RPMI8226 (cell line): ENCODE measurements at places on chromosomes 7 and 10.

DNA sequence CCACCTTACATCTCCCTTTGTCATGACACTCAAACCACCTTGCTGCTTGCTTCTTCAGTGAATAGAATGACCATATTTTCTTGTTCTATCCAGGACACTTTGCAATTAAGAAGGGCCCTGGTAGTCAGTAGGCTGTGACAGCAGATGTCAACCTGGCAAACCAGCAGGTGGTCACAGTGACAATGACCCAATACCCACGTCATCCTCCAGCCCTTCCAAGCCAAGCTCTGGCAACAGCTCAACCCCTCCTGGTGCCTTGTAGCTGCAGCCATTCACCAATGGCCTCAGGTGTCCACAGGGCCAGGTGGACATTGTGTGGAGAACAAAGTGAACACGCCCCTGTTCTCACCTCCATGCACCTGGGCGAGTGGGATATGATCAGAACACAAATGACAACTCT, 87.6 kb upstream of the MACROH2A2 start:
- DNase-seq, result no peak

- peak; percentile 55 for DNase-seq
Observed at GRCh38 chr7:151851145-151851751, 25.7 kb downstream of the PRKAG2 start.

DNA sequence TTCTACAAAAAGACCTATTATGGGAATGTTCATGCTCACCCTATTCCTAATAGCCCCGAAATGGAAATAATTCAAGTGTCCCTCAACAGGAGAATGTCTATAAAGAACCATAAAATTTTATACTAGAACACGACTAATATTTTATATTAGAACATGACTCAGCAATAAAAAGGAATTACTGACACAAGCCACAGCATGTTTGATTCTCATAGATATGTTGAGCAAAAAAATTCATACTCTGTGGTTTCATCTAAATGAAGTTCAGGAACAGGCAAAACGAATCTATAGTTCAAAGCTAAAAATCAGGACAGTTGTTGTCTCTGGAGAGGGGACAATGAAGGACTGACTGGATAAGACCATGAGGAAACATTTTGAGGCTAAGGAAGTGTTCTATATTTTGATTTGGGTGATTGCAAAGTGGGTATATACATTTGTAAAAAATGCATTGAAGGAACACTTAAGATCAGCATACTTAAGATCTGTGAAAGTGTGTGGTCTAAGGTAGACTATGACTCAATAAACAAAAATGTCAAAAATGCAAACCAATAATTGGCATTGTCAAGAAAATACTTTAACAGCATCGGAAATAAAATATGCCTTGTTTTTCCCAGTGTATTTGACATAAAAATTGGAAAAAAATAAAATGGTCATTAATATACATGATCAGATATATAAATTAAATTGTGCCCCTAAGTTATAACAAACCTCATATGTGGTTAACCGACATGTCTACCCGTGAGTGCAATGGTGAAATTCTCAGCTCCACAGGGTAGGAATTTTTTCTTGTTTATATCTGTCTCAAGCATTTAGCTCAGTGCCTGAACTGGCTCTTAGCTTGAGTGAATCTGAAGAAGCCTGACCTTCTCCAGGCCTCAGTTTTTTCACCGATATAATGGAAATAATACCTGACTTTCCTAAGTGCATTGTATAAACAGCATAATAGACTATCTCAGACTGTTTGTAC, 124.9 kb upstream of the CTTNBP2 start:
- no peak for DNase-seq

GRCh38 chr10:78415111-78415510, 381.4 kb downstream of the RPS24 start:
- no peak for DNase-seq

- DNase-seq, result no peak
Observed at GRCh38 chr7:130423501-130424037, 17.2 kb downstream of the CEP41 start.

- DNase-seq, result no peak
Observed at GRCh38 chr10:118374404-118374803, 32.3 kb upstream of the FAM204A start.
